Left lung (tissue), 14 donors: ENCODE measurements at places on chromosomes 1 and 21. TPM values are rescaled to one million over a fixed set of nuclear protein-coding genes. Genes with fewer than 3 reads are reported as not detected.

UBE2U gene
- not detected for polyA plus RNA-seq

HCRTR1 gene
- 0.24 TPM for polyA plus RNA-seq

IVL gene
- not detected for polyA plus RNA-seq

CFHR5 gene
- not detected for polyA plus RNA-seq

PTGS2 gene
- 16.7 TPM for polyA plus RNA-seq
